ENCODE measurements at places on chromosomes 4 and X.

DNA sequence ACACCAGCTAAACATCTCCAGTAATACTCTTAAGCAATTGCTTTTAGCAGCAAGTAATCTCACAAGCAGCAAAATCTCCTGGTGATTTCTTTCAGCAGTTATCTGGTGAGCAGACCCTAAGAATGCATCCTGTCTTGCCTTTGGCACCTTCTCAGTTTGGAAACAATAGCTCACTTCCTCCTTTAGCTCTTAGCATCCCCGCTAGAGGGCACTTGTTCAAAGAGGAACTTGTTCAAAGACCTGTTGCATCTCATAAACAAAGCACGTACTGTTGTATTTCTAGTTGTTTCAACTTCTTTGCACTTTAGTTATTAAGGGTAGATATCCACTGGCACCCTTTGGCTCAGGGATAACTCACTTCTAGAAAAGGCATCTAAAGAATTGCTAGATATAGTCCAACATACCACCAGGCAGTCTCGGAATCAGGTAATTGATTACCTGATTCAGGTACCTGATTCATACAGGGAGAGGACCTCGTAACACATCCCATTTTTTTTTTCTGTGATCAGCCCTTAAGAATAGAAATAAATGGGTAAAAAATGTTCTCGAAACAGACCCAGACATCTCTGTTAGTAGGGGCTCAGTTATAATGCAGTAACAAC lies 81.9 kb upstream of the QRFPR start:
- H3K27me3 ChIP-seq, result no peaks in the 10 kb centered on the region
- H3K4me3 ChIP-seq, result no peak overlapping the region
- H3K27ac ChIP-seq, result no peak overlapping the region
- peaks cover 12% of the 10 kb centered on the region for H3K4me1 ChIP-seq
- H3K36me3 ChIP-seq, result no peaks in the 10 kb centered on the region
- peak; percentile 83 for DNase-seq

- H3K27me3 ChIP-seq, result no peaks in the 10 kb centered on the region
- DNase-seq, result no peak
- H3K4me3 ChIP-seq, result no peak overlapping the region
- peaks cover 4% of the 10 kb centered on the region for H3K4me1 ChIP-seq
- H3K27ac ChIP-seq, result no peak overlapping the region
- no peaks in the 10 kb centered on the region for H3K36me3 ChIP-seq
Measured at GRCh38 chr4:154315741-154316140, 175.9 kb downstream of the DCHS2 start.

DNA sequence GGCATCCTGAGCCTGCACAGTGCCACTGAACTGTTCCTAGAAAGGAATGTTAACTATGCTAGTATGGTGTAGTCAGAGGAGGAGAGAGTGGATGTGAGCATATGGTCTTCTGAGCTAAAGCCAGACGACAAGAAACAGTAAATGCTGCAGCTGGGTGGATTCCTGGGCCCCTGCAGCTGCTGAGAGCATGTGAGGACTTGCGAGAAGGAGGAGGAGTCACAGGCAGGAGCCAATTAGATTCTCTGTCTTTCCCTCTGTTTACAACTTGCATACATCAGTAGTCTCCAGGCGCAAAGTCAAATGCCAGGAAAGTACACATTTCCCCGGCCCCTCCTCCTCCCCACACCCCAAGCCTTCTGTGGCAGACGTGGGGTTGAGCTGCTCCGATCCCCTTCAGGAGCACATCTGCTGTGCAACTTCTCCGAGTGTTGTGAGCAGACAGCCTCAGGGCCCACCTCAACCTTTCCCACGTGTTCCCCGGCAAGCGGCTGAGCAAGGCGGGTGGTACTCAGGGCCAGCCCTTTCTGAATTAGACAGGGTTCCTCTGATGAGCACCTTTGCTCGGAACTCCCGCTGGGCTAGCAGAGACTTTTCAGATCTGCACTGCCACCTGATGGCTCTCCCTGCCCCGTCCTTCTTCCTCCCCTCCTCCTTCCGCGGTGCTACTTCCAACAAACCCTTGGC lies 108.7 kb upstream of the ATP6AP2 start:
- DNase-seq, result peak; percentile 87
- H3K4me3 ChIP-seq, result no peak overlapping the region
- H3K27ac ChIP-seq, result no peak overlapping the region
- H3K4me1 ChIP-seq, result peaks cover 6% of the 10 kb centered on the region
- H3K36me3 ChIP-seq, result no peaks in the 10 kb centered on the region
- H3K27me3 ChIP-seq, result no peaks in the 10 kb centered on the region

- no peaks in the 10 kb centered on the region for H3K36me3 ChIP-seq
- H3K4me1 ChIP-seq, result no peaks in the 10 kb centered on the region
- no peak overlapping the region for H3K27ac ChIP-seq
- no peak for DNase-seq
Measured at GRCh38 chrX:20515841-20516461, 249.2 kb upstream of the RPS6KA3 start.
